ENCODE measurements at places on chromosomes 1 and 21. TPM values are rescaled to one million over a fixed set of nuclear protein-coding genes. Genes with fewer than 3 reads are reported as not detected.

DNA sequence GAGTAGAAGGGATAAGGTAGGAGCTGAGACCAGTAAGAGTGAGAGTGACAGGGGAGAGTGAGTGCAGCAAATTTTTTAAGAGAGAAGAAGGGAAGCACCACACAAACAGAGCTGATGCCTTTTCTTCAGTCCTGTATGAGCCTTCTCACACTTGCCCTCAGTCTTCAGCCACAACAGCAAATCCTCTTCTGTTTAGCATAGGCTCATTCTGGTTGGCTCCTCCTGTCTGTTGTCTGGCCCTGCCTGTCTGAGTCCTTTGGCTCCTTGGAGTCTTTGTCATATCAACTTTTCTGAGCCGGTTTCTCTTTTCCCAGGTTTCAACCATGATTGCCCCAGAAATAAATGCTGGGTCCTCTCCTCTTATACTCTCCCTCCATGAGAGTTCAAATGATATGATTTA lies 12.7 kb upstream of the CASQ1 start:
- DNase-seq = no peak

The KCNJ15 gene
- total RNA-seq = 17.5 TPM

The OR2AK2 gene
- total RNA-seq = not detected

DNA sequence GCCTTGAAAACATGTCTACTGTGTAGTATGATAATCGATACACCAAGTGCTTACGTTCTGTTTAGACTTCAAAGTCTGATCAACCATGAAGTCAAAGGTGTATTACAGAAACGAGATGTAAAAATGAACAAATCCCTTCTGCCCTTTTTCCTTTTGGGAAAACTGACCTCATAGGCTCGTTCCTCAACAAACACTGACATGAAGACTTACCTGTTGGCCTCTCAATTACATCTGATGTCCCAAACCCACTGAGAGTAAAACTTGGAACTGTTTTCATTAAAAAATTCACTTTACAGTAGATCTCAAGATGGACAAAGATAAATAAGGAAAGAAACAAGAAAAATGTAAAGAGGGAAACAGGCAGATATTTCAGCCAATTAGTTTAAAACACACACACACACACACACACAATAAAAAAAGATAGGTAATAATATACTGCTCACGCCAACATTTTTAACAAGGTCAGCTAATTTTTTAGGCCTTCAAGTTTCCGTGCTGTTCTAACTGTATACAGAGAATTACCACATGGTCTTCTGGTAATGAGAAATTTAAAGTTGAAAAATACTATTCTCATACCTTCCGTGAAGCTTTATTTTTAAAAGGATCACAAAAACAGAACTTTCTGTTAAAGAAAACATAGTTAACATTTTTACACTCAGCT lies 2.1 kb downstream of the HMGN1 start:
- DNase-seq = no peak

DNA sequence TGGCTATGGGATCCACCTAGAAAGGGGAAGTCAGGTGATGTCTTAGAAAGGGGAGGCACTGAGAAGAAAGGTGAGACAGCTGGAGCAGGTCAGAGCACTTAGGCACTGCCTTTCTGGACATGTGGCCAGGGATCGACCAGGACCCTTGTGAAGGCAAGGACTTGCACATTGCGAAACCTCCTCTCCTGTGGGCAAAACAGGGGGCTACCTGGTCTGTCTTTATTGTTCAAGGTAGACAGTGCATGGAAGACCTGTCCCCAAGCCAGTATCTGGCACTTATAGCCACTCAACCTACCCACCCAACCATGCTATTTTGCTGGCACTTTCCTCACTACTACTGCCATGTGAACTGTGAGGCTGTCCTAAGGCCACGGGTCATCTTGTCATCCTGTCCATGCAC lies 67.2 kb downstream of the NAV1 start:
- no peak for DNase-seq

GRCh38 chr1:90821788-90822359 lies 104.8 kb upstream of the BARHL2 start:
- DNase-seq = no peak

The EPHA10 gene
- total RNA-seq = 0.11 TPM

The KCNQ4 gene
- 14.5 TPM for total RNA-seq

DNA sequence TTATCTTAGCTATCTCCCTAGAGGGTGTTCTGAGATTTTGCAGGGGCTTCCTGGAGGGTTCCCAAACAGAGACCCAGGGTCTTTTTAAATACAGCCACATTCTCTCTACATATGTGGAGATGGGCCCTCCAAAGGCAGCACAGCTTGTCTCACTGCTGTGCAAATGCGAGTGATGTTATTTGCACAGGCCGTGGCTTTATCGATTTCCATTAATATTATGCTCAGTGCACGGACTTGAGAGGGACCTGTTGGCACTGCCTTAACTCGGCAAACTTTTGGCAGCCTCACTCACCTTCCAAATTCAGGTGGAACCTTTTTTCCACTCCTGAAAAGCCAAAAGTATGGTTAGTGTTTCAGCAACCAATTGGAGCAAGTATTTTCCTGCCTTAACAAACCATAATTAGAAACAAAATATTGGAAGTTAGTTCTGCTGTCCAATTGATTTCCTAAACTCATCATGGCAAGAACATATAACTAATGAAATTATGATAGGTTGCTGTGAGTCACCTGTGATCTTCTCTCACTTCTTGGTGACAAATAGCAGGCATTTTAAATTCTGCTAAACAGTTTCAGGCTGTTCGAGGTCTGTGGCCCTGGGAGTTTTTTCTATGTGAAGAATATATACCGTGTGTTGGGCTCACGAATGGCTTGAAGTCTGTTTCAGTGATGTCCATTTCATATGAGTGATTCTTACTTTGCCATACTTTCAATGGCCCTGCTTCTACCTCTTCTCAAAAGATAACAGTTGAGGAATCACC lies 10.9 kb downstream of the LHX9 start:
- DNase-seq = no peak

The FBXO28 gene
- 4.8 TPM for total RNA-seq

GRCh38 chr1:168845140-168845539 lies 116.1 kb upstream of the DPT start:
- no peak for DNase-seq

- DNase-seq = no peak
Measured at GRCh38 chr1:172939475-172939874, 111.3 kb downstream of the TNFSF18 start.

The IL22RA1 gene
- not detected for total RNA-seq

DNA sequence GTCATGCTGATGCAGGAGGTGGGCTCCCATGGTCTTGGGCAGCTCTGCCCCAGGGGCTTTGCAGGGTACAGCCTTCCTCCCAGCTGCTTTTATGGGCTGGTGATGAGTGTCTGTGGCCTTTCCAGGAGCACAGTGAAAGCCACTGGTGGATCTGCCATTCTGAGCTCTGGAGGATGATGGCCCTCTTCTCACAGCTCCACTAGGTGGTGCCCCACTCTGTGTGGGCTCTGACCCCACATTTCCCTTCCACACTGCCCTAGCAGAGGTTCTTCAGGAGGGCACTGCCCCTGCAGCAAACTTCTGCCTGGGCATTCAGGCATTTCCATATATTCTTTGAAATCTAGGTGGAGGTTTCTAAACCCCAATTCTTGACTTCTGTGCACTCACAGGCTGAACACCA lies 1188.6 kb downstream of the MRPL39 start:
- DNase-seq = no peak

DNA sequence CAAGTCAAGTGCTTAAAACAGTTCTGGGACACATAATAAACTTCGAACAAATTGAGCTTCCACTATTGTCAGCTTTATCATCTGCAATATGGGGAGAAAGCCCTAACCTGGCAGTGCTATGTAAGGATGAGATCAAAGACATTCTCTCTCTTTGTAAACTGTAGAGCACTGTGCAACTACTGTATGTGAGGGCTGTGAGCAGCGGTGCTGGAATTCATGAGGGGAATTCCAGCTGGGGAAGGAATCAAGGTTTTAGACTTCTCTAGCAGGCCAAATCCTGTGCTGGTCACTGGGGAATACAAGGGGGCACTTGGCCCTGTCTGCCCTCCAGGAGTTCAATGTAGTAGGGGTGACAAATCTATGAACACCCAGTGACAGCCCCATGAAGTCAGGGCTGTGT lies 9.3 kb downstream of the FAM151A start:
- peak; percentile 22 for DNase-seq

GRCh38 chr1:55257958-55258357 lies 42.8 kb upstream of the USP24 start:
- DNase-seq = no peak

GRCh38 chr1:231959225-231959884 lies 332.8 kb downstream of the DISC1 start:
- no peak for DNase-seq

The ATP1A2 gene
- 316 TPM for total RNA-seq

GRCh38 chr1:185409345-185409744 lies 92.3 kb upstream of the IVNS1ABP start:
- DNase-seq = no peak

DNA sequence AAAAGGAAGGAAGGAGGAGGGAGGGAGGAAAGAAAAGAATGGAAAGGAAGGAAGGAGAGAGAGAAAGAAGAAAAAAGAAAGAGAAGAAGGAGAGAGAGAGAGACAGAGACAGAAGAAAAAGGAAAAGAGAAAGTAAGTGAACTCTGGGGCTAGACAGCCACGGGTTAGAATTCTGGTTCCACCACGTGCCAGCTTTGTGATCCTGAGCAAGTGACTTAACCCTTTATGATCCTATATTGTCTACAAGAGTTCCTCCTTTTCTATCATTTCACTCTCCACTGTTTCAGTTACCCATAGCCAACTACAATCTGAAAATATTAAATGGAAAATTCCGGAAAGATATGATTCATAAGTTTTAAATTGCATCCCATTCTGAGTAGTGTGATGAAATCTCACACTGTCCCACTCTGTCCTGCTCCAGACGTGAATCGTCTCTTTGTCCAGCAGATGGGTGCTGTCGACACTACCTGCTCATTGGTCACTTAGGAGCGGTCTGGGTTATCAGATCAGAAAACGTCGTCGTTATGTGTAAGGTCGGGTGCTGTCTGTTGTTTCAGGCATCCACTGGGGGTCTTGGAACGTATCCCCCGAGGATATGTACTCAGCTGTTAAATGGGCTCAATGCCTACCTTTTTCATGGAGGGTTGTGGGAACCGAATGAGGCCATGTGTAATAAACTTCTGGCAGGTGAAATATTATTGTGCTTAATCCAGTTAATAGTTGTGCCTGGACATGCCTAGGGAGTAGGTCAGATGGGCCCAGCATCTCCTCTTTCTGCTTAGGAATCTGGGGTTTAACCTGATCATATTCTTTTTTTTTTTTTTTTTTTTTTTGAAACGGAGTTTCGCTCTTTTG lies 19.1 kb downstream of the TMEM51 start:
- no peak for DNase-seq

DNA sequence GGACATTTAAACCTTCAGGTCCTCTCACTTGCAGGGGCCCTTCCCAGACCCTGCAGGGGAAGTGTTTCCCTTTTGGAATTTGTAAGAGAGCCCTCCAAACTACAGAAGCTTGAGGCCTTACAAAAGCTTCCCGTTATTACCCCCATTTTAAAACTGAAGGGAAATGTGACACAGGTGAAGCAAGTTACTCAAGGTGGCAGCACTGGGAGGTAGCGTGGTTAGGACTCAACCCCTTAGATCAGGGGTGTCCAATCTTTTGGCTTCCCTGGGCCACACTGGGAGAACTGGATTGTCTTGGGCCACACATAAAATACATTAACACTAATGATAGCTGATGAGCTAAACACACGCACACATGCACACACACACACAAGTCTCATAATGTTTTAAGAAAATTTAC lies 15.8 kb upstream of the ZC3H12A start:
- no peak for DNase-seq

The LRRC71 gene
- not detected for total RNA-seq

The RXRG gene
- total RNA-seq = not detected

The KCND3 gene
- 13.3 TPM for total RNA-seq

The PTPN22 gene
- total RNA-seq = 2.3 TPM

GRCh38 chr1:154524881-154525280 lies 22.7 kb upstream of the SHE start:
- DNase-seq = no peak

The SDC3 gene
- 51.9 TPM for total RNA-seq

The AMPD2 gene
- 74.2 TPM for total RNA-seq

- peak; percentile 64 for DNase-seq
Measured at GRCh38 chr1:221478050-221478949, 263.6 kb downstream of the DUSP10 start.

The MPZ gene
- total RNA-seq = 2.4 TPM

DNA sequence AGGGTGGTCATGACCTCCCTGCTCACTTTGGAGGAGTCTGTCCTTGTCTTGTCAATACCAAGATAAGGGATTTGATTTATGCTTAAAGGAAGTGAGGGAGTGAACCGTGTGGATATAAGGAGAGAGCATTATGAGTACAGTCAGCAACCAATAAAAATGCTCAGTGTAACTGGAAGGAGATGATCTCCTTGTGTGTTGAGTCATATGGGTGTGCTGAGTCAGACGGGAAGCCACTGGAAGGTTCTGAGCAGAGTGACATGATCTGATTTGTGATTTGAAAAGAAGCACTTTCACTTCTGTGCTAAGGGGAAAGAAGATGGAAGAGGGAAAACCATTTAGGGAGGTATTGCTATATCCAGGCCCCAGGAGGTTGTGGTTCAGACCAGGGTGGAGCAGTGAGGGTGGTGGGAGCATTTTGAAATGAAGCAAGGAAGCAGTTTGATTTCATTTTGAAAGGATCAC lies 2.5 kb upstream of the BCL10 start:
- peak; percentile 71 for DNase-seq

The LRRN2 gene
- 6.5 TPM for total RNA-seq

DNA sequence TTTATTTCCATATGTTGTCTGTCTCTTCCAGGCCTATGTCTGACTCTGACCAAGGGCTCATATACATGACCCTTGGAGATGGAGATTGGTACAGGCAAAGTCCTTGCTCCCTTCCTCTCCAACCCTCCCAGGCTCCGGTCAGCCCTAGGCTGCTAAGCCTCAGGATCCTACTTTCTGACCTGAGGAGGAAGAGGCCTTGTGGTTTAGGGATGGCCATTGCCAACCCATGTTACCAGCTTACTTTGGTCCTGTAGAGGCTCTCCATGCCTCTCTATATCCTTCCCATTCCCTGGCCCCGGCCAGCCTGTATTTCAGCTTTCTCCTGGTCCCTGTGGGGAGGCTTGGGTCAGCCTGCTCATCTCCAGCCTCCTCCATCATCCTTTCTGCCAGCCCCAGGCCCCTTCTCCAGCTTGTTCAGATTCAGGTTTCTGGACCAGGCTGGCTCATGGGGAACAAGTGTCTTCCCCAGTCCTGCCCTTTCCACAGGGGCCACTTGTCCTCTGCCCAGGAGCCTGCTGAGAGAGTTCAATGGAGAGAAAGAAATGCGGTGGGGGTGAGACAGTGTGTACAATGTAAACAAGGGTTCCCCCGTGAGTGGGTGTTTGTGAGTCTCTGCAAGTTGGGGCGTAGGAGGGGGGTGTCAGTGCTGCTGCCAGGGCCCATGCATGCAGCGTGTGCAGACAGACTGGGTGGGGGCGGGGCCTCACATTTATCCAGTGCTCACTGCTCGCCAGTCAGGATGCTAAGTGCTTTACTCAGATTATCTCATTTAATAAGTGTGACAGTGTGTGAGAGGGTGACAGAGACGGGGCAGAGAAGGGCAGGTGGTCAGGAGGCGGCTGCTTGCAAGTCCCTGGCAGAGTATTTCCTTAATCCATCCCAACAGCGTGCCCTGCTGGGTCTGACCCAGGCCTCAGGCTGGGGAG lies 31.3 kb upstream of the FOXO6 start:
- DNase-seq = no peak

- no peak for DNase-seq
Measured at GRCh38 chr1:159315381-159315780, 13.2 kb downstream of the FCER1A start.

The ELAPOR1 gene
- total RNA-seq = not detected

The ST6GALNAC5 gene
- total RNA-seq = 32.9 TPM

- DNase-seq = no peak
Measured at GRCh38 chr1:92833840-92834239, 2.0 kb downstream of the RPL5 start.
